Hematopoietic multipotent progenitor cell treated with erythropoietin and hydrocortisone succinate and interleukin-3 and kit ligand, for 4 days (in vitro differentiated cells): ENCODE measurements at places on chromosomes 1 and 21.

DNA sequence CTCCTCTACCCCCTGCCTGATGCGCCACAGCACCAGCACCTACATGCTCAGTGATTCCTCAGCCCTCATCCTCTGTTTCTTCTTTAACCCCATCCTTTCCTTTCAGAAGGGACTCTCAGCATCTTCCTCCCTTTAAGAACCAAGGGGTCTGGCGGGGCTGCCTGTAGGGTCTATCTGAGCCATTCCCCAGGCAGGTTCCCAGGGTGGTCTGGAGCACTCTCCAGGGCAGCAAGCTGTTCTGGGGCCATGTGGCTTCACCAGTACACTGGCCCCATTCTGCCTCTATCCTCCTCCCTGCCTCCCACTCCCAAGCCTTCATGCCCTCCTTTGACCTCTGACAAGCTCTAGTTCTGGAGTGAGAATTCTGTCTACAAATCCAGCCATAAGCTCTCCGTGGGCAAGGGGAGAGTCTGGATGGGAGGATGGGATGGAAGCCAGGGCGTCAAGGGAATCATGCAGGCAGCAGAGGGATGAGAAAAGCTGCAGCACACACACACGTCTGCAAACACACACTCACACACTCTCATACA is 10.4 kb downstream of the BATF3 start:
- no peak for DNase-seq

GRCh38 chr1:212467843-212468482 is 35.2 kb downstream of the NENF start:
- no peak for DNase-seq

DNA sequence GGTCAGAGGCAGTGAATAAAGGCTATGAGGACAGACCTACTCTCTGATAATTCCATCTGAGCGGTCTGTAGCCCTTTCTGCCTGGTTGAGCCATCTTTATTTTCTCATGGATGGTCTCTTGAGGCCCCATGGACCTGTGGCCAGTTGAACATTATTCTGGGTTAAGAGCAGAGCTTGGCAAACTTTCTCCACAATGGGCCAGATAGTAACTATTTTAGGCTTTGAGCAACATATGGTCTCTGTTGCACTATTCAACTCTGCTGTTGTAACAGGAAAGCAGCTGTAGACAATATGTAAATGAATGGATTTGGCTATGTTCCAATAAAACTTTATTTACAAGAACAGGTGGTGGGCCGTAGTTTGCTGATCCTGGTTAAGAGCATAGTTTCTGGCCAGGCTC is 62.7 kb downstream of the KAZN start:
- peak; percentile 23 for DNase-seq

- DNase-seq = peak; percentile 76
Measured at GRCh38 chr21:17585875-17586450, 26.7 kb downstream of the BTG3 start.

DNA sequence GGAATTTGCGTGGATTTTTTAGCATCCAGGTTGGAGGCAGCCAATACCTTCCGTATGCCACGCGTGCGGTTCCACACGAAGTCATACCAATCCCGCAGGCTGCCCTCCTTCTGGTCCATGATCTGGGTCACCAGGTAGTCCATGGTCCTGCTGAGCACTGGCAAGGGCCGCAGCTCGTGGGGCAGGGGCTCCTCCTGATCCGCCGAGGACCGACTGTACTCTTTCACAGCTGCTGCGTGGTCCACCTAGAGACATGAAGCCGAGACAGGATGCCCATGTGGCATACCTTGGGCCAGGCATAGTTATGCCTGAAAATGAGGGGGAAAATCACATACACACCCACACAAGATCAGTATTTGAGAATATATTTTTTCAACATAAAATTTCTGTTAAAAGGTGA is 12.1 kb downstream of the MCM3AP start:
- DNase-seq = no peak

DNA sequence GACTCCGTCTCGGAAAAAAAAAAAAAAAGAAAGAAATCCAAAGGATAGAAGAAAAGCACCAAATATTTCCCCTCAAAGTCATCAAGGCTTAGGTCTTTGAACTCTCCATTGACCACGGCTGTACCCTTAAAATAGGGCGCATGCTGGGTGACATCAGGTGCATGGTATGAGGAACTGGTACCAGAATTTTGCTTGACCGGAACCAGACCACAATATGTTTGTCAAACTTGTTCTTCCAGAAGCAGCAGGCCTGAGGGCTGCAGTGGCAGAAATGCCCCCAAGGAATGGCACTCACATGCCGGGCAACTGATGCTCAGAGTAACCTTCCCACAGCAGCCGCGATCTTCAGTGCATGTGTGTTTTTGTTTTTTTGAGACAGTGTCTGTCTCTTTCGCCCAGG is 21.0 kb downstream of the RCC1 start:
- DNase-seq = no peak

- no peak for DNase-seq
Measured at GRCh38 chr1:236947794-236948193, 56.4 kb downstream of the MT1HL1 start.

DNA sequence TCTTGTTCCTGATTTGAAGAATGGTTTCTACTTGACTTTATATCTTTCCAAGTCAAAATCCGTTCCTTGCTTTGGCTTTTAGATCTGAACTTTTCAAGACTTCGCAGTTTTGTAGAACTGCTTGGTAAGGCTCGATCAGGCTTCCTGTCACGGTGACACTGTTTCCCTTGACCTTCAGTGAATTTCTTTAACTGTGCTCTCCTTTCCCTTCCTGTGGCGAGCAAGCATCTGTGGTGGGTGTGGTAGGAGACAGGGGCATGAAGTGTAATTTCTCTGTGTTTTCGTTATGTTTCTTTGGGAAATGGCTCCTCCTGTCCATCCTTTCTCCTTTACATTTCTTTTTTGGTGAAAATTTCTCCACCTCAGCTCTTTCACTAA is 10.4 kb downstream of the STYXL2 start:
- DNase-seq = no peak

DNA sequence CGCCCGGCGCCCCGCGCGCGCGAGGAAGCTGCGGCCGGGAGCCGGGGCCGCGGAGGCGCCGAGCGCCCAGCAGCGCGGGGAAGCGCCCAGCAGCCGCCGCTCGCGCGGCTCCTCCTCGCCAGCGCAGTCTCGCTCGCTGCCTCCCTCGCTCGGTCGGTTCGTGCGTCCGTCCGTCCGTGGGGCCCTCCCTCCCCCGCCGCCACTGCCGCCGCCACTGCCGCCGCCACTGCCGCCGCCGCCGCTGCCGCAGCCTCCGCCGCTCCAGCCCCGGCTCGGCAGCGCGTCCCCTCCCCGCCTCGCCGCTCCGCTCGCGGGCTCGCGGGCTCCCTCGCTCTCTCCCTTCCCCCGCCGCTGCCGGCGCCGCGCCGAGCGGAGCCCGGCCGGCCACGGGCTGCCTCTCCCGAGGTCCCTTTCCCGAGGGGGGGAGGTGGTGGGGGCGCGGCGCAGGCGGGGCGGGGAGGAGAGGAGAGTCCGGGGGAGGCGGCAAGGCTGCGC is at the start of gene KCND3:
KCND3 (minus strand) TSS at position 138 of the 495 bp plus-strand sequence.
- DNase-seq = peak; percentile 51

DNA sequence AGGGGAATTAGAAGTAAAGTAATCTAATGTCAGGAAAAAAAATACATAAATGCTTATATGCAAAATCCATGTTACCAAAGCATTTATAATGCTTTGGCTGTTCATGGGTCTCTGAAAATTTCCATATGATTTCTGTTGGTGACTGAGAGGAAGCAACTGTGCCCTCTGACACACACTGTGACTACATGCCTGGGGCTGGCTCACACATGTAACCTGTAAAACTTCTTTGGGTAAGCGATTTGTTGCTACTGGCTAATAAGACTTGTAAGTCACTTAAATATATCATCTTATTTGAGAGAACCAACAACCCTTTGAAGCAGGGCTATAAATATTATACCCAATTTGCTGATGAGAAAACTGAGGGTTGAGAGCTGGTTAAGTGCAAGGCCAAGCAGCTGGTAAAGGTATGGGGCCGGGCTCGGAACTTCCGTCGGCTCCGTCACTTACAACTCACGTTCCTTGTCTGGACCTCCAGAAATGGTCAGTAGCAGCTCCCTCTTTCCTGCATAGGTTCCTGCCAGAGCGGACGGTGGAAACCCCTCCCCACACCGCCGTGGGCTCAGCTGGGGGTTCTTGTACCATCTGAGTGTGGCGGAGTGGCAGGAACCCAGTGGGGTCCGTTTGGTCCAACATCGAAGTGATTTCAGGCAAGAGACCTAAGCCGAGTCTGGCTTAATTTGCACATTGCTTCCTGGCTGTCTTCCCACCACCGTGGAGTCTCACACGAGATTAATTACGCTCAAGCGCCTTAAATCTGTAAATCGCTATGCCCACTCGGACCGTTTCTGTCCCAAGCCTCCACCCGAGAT is 714 bp downstream of the DFFA start:
- DNase-seq = no peak

- DNase-seq = peak; percentile 56
Measured at GRCh38 chr1:53982034-53982762, 35.8 kb downstream of the LDLRAD1 start.

DNA sequence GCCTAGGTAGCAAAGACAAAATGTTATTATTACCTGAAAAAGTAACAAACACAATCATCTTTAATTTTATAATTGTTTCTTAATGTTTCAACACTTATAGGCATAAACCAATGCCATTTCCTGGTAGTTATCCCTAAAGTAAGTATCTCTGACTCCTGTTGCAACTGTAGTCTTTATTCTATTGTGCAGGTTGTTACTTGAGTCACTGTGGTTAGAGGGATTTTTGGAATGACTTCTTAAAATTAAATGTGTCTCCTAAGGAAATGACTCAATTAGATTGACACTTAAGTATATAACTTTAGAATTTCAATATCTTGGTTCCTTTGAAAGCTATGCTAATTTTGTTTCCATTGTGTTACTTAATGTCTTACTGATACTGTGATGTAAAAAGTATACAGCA is 143.9 kb downstream of the PHTF1 start:
- no peak for DNase-seq

DNA sequence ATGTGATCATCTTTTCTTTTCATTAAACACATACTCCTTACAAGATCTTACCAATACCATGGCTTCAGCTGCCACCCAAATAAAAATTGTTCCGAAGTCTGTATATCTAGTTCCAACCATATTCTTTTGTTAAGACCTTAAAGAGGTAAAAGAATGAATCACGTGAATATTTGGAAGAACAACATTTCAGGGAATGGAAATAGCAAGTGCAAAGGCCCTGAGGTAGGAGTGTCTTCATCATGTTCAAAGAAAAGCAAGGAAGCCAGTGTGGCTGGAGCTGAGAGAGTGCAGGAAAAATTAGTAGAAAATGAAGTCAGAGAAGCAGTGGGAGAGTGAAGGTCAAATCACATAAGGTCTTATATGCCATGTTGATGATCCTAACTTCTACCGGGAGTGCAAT is 50.9 kb downstream of the SLAMF6 start:
- no peak for DNase-seq

- no peak for DNase-seq
Measured at GRCh38 chr1:112906150-112906698, 49.8 kb downstream of the SLC16A1 start.

DNA sequence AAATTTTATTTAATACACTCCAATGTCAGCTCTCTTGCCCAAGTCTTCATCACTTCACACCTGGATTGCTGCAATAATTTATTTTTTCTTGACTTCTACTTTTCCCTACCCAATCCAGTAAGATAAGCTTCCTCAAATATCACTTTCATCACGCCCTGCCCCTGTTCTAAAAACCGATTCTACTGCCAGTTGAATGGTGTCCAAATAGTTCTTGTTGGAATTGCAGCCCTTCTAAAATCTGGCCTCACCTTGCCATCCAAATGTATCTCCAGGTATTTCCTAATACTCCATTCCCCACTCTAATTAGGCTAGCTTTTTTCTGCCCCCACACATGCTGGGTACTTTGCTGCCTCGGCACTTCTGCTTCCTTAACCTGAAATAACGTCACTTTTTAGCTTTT is 152.5 kb downstream of the HMCN1 start:
- DNase-seq = no peak

DNA sequence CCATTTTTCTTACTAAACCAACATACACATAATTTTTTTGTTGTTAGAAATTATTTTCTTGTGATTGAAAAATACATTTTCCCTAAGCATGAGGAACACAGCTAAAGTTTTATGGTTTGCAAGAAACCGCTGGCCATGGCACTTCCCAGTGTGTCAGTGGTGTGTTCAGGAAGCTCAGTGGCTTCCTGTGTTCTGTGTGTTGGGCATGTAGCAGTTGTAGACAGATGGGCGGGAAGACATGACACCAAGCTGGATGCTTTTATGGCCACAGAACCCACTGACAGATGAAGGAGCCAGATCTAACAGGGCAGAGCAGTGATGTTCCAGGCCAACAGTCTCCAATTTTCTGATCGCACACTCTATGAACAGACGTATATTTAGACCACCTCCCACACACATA is 119.8 kb downstream of the GALNT2 start:
- peak; percentile 92 for DNase-seq

DNA sequence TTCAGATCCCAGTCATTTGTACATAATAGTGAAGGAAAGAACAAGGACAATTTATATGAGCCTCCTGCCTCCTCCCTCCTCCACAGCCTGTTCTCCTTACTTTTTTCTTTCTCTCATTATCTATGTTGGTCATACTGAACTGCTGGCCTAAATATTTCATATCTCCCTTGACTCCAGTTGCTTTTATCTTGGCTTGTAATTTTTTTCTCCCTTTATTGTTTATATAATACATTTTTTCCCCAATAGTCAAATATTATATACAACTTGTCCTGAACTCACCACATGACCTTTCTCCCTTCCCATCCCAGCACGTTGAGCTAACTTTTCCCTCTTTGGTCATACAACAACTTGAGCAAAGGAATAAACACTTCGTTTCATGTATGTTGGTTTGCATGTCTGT is 752.1 kb downstream of the LTN1 start:
- DNase-seq = peak; percentile 13

- no peak for DNase-seq
Measured at GRCh38 chr1:66932291-66932690, 7.5 kb downstream of the MIER1 start.

- DNase-seq = no peak
Measured at GRCh38 chr21:45898781-45899180, 82.8 kb upstream of the COL6A1 start.

- DNase-seq = no peak
Measured at GRCh38 chr1:212901290-212901689, 43.2 kb downstream of the FLVCR1 start.

DNA sequence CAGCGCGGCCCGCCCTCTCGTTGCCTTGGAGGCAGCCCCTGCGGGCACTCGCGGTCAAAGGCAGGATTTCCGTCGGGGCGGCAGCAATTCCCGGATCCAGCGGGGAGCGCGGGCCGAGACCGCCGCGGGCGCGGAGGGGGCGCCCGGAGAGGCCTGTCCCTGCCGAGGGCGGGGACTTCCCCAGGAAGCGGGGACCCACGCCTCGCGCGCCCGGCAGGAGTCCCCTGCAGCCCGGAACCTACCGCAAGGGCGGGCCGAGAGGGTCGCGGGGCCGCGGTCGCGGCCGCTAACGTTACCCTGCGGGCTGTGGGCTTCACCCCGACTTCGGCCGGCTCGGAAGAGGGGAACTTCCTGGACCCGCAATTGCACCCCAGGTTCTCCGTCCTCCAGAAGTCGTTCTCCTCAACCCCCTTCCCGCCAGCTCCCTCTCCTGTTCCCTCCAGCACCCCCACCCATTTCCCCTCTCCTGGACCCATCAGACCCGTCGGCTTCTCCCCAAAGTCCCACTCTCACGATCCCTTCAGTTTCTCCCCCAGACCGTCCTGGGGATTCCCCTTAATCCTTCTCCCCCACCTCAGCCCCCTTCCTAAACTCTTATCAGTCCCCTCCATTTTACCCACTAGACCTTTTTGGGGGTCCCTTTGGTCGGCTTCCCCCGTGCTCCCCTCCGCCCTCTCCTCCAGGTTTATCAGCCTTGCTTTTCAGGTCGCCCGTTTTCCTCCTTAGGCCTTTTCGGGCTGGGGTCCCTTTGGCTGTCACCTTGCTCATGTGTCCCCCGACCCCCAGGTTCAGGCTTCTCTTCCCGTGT is 604 bp downstream of the FGR start:
- peak; percentile 68 for DNase-seq
